ENCODE measurements at places on chromosomes 5 and 9.

DNA sequence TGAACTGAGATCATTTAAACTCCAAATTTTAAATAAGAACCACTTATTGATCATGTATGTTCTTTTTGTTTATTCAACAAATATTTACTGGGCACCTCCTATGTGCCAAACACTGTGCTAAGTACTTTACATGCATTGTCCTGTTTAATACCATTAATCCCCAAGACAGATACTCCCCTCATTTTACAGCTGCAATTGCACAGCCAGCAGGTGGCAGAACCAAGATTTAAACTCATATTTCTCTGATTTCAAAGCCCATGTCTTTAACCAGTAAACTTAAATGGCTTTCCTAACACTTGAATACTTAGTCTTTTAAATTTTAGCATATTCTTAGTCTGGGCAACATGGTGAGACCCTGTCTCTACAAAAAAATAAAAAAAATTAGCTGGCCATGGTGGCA lies 43.4 kb upstream of the KIAA1958 start:
- peak; percentile 24 for DNase-seq

DNA sequence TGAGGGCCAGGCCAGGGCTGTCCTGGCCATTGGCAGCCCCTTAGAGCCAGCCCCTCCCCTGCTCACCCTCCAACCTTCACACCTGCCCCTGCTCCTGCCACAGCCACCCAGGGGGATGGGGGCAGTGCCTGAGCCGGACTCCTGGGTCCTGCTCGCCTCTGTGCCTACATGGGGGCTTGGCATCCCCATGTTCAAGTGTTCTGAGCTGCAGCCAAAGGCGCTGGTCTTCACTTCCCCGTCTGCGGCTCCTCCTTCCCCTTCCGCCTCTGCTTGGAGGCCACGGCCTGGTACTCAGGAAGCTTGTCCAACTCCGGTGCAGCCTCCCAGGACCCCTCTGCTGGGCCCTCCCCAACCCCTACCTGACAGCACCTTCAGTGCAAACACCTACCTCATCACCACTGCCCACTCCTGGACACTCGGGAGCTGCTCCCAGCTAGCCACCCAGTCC lies 2.3 kb upstream of the DNLZ start:
- no peak for DNase-seq

GRCh38 chr5:76376866-76377230 lies 26.2 kb upstream of the IQGAP2 start:
- no peak for DNase-seq

GRCh38 chr9:83429229-83429628 lies 109.0 kb downstream of the FRMD3 start:
- DNase-seq: no peak

- DNase-seq: no peak
Observed at GRCh38 chr5:96079075-96079474, 117.4 kb upstream of the ELL2 start.

DNA sequence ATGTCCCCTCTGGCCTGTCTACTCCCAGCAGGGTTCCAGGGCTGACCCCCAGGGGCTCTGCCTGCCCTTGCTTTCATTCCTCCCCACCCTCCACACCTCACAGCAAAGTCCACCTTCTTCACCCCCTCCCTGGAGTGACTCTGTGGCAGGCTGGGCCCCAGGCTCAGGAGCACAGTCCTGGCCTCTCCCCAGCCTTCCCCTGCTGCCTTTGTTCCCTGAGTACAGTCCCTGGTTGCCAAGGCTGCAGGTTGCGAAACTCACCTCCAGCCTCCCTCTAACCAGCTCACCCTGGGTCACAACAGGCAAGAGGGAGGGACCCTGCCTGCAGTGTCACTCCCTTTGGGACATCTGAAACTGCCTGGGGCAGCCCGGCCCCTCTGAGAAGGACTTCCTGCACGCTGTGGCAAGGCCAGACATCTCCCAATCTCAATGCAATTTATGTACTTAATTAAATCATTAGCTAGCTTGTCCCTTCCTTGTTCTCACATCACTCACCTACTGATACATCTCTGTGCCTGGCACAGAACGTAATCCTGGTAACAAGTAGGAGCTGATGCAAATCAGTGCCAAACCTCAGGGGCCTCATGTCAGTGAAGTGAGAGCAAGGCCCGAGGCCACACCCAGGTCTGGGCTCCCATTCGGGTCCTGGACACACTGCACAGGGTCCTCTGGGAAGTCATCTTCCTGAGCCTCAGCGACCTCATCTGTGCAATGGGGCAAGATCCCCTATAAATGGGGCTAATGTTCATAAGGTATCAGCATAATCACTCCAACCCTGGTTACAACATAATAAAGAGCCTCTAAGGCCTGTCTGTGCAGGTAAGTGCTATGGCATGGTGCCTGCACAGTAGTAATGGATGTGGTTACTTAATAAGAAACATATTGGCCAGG lies 27.3 kb upstream of the TRIM14 start:
- DNase-seq: no peak

DNA sequence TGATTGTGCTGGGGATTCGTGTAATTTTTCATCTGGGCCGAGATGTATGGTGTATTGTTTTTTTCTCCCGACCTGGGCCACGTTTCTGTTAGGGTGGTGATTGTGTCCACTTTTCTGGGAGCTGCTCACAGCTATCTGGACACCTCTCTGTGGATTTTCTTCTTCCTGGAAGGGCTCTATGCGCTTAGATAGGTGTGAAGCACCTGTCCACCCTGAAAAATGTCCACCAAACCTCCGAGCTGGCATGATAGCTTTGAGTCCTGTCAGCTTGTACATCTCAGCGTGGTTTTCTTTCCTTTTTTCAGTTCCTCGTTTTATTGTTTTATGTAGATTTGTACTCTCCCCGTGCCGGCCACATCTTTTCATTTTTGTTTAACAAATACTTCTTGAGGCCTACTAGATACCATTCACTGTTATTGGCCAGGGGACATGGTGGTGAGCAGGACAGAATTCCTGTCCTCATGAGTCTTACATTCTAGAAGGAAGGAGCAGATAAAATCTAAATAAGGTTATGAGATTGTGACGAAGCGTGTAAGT lies 1.1 kb downstream of the UGCG start:
- no peak for DNase-seq

- no peak for DNase-seq
Observed at GRCh38 chr9:110048976-110049698, 158.8 kb downstream of the C9orf152 start.

- no peak for DNase-seq
Observed at GRCh38 chr9:101999441-101999840, 261.0 kb upstream of the GRIN3A start.

- DNase-seq: no peak
Observed at GRCh38 chr5:110268985-110269384, 457.5 kb downstream of the TMEM232 start.

DNA sequence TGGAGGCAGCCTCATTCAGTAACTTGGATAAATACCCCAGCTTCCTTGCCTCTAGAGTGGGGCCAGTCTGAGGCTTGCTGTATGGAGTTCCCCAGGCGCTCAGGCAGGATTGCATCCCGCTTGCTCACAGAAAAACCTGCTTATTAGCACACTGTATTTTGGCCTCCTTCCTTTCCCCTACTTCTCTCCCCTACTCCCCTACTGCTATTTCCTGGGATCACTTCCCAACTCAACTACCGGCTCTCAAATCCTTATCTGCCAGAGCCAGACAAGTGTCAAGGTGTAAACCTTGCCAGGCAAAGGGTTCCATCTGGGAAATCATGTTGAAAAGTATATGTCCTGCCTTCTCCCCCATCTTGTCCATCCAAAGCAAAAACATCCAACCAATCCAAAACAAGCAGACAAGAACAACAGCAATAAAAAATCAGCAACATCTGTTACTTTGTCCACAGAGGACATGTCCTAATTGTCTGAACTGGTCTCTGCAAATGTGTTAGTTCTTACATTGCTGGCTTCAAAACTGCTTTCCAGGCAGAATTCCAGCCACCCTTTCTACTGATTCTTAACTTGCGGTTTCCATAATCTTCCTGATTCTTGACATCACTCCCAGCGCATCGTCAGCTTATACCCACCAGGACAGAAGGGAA lies 164.1 kb upstream of the SEMA6A start:
- DNase-seq: no peak

DNA sequence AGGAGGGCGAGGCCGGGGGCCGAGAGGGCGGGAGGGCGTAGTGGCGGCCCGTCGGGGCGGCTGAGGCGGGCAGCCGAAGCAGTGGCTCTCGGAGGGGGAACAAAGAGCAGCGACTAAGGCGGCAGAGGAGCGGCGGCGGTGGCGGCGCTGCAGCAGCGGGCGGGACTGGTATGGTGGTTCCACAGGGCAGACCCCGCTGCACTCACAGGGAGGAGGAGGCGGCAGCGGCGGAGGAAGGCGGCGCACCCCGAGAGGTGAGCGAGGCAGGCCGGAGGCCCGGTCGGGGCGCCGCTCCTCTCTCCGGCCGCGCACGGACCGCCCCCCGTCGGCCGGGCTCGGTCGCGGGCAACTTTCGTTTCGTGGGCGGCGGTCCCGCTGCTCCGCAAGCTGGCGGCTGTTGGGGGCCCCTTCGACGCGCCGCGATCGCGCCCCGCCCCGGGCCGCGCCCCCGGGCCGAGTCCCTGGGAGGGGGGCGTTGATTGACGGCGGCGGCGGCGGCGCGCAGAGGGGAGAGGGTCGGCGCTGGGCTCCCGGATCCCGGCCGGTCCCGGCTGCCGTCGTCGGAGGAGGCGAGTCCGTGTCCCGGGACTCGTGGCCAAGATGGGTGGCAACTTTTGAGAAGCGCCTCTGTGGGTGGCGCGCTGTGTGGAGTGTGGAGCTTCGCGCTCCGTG lies 467 bp downstream of the CNOT6 start:
- peak; percentile 33 for DNase-seq

DNA sequence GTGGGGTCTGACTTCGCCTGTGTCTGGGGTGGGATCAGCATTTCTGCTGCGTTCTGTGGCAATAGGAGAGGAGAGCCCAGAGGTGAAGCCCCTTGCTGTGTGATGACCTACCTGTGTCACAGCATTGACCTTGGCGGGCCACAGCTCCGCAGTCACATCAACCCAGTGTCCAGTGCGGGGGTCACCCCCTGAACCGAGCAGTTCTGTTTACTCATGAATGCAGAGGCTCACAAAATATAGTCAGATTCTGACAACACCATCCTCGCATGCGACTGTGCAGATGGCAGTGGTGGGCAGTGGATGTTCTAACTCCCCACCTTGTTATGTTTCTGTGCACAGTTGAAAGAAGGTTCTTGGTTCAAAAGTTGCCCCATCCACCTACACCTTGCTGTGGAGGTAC lies 100.1 kb downstream of the ADAMTS16 start:
- DNase-seq: no peak

DNA sequence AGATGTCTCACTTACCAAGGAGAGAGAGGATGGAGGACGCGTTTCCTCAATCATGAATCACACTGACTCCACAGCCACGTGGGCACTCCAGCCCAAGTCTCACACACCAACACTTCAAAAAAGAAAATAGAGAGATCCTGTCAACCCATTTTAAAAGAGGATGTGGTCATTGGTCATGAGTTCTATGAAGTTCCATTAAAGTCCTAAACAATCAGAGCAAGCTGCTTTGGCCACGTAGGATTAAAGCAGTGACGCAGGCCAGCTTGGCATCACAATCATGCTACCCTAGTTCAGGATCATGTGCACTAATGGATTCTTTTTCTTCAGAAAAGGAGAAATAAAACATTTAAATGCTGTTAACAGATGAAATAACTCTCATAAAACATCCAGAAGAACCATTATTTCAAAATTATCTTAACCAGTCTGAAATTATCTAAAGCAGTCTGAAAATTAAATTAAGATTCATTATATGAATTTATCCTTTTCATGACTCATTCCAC lies 108.1 kb downstream of the SEMA5A start:
- DNase-seq: no peak

DNA sequence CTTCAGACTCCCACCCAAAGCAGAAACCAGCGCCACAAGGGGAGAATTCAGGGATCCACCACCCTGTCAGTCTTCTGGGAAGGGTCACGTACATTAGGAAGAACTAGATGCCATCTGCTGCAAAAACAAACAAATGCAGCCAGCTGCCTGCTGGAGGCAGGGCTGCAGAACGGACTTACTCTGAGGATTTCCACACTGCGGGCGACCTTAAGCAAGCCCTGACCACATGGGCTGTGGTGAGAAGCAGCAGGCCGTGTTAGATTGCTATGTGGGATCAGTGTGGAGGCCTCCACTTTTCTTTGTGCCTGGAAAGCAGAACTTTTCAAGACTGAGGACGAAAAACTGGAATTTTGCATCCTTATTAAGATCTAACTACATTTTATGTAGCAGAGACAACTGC lies 13.4 kb upstream of the LTC4S start:
- DNase-seq: no peak

GRCh38 chr5:82336226-82336958 lies 58.2 kb upstream of the RPS23 start:
- no peak for DNase-seq

GRCh38 chr9:91445135-91445534 lies 21.5 kb upstream of the NFIL3 start:
- no peak for DNase-seq

- no peak for DNase-seq
Observed at GRCh38 chr5:18114151-18114757, 480.0 kb downstream of the TAF11L14 start.
